ENCODE measurements at places on chromosomes 6 and 20.

DNA sequence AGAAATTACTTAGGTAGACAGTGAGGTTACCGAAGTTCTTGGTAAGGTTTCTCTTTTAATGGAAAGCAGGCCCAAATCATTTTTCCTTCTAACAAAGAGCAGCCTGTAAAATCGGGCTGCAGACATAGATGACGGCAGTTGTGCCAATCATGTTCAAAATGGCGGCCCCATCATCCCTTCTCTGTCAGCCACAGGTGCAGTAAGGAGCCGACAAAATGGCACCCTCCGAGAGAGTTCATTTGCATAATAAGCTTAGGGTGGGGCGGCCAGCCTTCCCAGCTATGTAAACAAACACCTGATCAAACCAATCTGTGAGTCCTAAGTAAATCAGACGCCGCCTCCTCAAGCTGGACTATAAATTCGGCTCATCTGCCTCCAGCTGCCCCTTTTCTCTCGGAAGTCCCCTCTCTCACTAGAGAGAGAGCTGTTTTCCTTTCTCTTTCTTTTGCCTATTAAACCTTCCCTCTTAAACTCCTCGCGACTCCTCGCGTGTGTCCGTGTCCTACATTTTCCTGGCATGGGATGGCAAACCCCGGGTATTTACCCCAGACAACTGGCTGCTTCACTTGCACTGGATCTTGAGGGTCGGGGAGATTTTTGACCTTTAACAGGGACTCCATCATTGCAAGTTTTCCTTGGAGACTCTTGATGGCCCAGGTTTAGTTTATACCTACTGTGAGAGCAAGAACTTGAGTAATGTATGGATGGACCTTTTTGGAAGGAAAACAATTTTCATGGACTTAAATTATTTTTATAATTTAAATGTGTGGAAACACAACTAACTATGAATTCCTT lies 8.9 kb upstream of the DDR1 start:
- no peak for DNase-seq

DNA sequence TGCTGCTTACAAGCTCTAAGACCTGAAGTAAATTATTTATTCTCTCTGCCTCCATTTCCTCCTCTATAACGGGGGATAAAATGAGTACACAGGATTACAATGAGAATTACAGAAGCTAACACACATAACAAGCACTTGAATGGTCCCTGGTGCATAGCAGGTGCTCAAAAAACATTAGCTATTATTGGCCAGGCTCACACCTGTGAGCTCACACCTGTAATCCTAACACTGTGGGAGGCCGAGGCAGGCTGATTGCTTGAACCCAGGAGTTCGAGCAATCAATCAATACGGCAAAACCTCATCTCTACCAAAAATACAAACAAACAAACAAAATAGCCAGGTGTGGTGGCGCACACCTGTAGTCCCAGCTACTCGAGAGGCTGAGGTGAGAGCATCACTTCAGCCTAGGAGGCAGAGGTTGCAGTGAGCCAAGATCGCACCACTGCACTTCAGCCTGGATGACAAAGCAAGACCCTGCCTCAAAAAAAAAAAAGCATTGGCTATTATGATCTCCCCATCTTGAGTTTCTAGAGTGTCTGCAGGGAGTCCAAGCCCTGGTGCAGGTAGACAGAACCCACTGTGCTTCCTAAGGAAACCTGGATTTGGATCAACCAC lies 68.1 kb downstream of the PREX1 start:
- no peak for DNase-seq

DNA sequence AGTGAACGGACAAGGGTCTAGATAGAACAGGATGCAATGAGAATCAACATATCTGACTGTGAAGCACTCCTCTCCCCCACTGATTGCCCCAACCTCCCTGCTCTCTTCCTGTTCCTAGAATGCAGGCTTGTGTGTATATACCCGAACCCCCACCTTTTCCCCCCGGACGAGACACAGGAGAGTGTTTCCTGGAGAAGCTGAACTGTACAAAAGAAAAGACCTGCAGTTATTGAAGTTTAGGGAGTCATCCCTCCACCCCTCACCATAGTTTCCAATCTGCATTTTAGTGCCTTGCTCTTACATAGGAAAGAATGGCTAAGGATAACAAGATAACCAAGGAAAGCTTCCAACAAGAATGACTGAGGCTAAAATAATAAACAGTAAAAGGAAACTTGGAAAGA lies 55.5 kb upstream of the PDE10A start:
- DNase-seq: no peak

- DNase-seq: no peak
These were observed 284.9 kb upstream of the ECI2 start for GRCh38 chr6:4420160-4420865.

DNA sequence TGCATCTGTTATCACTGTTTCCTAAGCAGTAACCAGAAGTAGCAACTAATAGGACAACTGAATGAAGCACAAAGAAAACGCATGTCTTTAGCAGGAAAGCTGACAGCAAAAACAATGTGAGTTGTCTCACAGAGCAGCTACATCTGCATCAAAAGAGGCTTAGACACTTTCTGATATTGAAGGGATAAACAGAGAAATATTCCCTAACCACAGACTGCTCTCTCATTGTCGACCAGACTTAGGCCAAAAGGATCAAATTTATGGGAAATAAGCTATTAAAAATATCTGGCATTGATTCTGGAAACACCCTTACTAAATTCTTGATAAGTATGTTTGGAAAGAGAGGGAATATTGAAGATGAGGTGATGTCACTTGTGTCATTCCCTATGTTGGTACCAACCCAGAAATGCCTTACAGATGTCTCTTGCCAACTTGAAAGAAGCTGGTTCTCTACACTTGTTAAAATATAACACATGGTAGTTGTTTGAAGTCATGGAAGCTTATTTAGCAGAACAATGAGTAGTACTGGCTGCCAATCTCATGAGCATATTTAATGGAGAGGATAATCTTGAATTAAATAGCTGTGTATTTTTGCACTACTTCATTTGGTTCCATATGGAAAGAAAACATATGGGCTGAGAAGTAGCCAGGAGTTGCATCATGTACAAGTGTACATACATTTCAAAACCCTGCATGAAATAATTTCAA lies 929.3 kb upstream of the MAN1A1 start:
- DNase-seq: no peak

GRCh38 chr6:158503846-158504245 lies 56.0 kb upstream of the TMEM181 start:
- DNase-seq: no peak

GRCh38 chr6:109788687-109789086 lies 97.6 kb downstream of the FIG4 start:
- DNase-seq: no peak

GRCh38 chr6:146090474-146090873 lies 61.6 kb downstream of the GRM1 start:
- DNase-seq: no peak

DNA sequence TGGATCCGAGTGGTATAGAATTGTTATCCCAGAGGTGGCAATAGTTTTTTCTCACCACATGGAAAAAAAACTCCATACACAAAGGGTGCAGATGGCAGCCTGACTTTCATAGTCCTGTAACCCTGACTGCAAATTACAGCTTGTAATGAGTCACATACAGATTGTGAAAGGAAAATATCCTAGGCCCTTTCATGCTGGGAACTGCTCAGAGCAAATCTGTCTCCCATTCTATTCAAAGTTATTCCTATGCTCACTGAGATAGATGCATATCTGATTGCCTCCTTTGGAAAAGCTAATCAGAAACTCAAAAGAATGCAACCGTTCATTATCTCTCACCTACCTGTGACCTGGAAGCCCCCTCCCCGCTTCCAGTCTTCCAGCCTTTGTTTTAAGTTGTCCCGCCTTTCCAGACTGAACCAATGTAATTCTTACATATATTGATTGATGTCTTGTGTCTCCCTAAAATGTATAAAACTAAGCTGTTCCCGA lies 108.7 kb upstream of the MAP3K4 start:
- no peak for DNase-seq

DNA sequence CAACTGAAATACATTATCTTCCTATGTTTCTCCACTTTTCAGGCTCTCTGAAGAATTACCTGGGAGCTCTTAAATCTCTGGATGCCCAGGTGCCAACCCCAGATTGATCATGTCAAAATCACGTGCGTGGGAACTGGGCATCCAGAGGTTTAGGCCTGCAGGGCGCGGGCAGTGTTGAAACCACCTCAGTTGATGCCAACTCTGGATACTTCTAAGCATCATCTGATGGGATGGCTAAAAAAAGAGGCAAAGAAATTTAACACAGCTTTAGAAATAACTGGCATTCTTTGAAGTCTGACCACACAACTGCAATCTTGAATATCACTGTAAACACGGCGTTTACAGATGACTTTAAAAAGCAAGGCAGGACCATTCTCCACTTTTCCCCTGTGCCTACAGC lies 41.9 kb downstream of the PTGIS start:
- no peak for DNase-seq

- no peak for DNase-seq
These were observed 6.1 kb downstream of the FOXF2 start for GRCh38 chr6:1395506-1395905.

DNA sequence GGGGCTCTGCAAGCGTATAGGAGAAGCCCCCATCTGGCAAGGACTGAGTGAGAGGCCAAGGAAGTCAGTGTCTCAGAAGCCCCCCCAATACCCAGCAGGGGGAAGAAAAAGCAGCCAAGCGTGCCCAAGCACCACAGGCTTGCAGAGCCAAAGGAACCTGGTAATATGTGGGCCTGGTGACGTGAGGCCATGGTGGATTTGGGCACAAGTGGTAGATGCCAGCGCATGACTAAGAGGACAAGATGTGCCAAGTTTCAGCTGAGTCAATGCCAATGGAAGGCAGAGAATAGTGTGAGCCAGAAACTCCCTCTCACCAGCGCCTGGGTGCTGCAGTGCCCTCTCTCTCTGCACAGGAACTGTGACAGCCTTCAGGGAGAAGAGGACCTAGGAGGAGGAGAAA lies 110.0 kb downstream of the QRSL1 start:
- DNase-seq: no peak

- no peak for DNase-seq
These were observed 13.1 kb downstream of the SIM1 start for GRCh38 chr6:100451577-100451976.

DNA sequence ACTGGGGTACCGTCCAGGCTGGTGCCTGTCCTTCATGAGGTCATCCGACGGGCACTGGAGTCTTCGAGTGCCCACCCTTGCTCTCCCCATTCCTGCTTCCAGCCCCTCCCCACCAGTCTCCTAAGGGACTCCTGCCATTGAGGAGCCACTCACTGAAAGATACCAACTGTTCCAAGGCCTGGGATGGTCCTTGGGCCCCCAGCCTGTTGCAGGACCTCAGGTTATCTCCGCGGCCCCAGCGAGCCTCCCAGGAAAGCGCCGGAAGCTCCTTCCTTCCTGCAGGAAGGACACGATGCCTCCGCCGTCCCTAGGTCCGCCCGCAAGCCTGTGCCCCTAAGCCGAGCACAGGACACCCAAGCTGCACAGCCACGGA lies 1.2 kb downstream of the NKAIN4 start:
- DNase-seq: no peak

DNA sequence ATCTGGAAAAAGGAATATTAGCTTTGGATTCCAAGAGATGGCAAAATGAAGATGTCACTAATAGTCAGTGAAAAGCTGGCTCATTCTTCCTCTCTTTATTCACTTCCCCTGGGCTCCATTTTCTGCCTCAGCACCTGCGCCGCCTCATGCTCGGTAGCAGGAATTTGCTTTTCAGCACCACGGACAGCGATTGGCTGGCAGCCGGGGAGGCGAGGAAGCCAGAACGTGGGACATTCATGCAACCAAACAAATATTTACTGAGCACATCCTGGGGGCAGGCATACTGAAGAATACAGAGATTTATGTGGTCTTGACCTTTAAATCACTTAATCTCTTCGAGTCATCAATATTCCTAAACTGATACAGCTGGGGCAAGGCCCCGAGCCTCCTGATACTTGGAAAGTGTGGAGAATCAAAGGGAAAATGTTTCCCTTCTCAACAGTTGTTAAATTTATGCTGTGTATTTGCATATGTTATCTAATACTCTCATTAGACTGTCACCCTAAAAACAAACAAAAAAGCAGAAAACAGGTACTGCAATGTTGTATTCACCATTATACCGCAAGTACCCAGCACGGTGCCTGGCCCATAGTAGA lies 12.1 kb upstream of the PDYN start:
- DNase-seq: peak; percentile 23

- no peak for DNase-seq
These were observed 566.5 kb upstream of the MARCKS start for GRCh38 chr6:113290684-113291083.

- DNase-seq: no peak
These were observed 28.9 kb downstream of the KIAA1755 start for GRCh38 chr20:38231531-38232121.

GRCh38 chr6:97198046-97198565 lies 84.9 kb downstream of the MMS22L start:
- DNase-seq: no peak

- DNase-seq: no peak
These were observed 118.2 kb downstream of the TTLL2 start for GRCh38 chr6:167442796-167443680.

- no peak for DNase-seq
These were observed 23.6 kb downstream of the COL11A2 start for GRCh38 chr6:33168639-33169038.

DNA sequence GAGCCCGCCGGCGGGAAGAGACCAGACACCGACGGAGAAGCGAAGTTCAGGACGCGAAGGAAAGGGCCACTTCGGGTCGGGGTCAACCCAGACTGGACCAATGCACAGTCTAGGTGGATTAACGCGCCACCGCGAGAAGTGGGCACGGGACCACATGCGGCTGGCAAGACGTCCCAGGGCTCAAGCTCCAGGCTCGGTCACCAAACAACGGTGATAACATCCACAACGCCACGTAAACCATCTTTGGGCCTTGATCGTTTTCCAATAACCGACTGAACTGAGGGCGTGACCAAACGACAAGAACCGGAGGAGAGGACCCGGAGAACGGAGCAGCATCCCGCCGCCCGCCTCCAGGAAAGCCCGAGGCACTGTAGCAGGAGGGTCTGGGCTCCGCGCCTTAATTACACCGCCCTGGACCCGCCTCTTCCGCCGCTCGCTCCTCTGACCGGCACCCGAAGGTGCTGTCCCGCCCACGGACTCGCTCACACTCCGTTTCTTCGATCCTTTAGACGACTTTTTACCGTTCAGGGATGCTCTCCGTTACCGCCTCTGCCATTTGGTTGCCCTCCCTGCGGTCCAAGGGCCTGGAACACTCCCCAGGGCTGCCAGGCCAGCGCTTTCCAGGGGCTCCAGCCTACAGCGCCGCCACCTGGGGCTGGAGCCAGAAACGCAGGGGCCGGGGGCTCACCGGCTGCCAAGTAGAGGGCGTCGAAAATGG lies 44.1 kb downstream of the DPPA5 start:
- DNase-seq: peak; percentile 23

DNA sequence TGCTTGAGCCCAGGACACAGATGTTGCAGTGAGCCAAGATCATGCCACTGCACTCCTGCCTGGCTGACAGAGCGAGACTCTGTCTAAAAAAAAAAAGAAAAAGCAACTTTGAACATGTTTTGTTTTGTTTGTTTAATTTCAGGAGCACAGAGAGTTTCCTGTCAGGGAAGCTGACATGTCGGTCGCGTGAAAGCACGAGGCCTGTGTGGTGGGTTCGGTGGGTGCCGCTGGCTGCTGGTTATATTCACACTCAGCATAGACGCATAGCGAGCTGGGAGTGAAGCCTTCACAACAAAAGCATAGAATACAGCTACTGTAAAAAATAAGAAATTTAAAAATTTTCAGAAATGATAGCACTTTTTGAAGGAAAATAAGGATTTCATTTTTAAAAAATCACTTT lies 14.5 kb downstream of the MTG2 start:
- no peak for DNase-seq

Measured in activated T-helper 1 cell treated with Interleukin-2 at 50 U/mL for 16 hours (primary cell).